ENCODE measurements at places on chromosomes 7 and 10.

DNA sequence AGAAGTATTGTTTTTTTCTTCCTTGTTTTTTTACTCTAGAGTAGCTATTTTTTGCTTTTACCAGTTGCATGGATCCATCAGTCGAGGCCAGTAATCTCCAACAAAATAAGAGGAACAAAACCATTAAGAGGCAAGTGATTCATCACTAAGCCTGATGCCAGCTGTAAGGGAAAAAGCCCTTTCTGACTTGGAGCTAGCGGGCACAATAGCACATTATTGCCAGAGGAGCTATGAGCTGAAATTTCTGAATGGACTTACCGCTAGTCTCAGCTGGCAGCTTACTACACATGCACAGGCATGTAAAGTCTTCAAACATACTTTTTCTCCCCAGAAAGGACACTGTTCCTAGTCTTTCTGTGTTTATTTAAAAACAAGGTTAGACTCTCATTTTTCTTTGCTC, 41.6 kb upstream of the PTPRZ1 start:
- no peak for DNase-seq

DNA sequence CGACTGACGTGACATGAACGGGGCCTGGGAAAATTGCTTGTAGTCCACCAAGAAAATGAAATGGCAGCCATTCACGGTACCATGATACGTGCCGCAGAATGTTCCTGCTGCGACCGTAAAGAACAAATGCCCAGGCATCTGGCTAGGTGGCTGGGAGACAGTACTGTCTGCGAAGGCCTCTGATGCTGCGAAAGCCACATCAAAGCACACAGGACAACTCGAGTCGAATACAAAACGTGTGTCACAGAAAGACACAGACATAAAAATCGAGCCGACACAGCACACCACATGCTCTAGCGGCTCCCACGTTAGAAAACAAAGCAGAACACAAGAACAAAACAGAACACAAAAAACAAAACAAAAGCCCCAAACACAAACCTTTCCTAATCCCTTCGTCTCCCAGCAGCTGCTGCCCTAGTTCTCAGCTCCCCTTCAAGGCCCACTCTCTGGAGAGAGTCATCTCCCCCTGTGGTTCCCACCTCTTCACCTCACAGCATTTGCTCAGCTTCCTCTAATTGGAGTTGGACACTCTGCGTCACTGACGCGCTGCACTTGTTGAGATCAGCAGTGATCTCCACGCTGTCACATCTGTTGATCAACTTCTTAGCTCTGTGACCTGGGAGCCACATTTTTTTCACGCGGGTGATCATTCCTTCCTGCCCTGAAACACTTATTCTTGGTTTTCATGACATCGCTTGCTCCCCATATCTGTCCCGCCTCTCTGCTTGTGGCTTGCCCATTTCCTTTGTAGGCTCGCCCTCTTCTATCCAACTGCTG, 112.2 kb downstream of the CLEC2L start:
- DNase-seq, result no peak

DNA sequence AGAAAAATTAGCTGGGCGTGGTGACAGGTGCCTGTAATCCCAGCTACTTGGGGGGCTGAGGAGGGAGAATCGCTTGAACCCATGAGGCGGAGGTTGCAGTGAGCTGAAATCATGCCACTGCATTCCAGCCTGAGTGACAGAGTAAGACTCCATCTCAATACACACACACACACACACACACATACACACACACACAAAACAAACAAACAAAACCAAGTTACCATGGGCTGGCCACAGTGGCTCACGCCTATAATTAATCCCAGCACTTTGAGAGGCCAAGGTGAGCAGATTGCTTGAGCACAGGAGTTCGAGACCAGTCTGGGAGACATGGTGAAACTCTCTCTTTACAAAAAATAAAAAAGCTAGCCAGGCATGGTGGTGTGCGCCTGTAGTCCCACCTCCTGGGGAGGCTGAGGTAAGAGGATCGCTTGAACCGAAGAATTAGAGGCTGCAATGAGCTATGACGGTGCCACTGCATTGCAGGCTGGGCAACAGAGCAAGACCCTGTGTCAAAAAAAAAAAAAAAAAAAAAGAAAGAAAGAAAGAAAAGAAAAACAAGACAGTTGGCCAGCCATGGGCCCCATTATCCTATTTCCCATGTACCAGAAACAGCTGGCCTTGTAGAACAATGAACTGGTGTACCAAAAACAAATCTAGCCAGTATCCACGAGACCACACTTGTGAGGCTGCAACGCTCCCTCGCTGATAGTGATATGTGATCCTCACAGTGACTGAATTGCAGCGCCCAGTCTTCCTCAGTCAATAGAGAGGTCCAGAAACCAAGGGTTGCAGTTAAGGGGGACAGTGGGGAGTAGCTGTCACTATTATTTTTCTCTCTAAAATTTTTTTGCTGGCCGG, 6.6 kb upstream of the AGFG2 start:
- no peak for DNase-seq

GRCh38 chr7:138565071-138565450, 105.0 kb downstream of the TRIM24 start:
- DNase-seq, result no peak

- DNase-seq, result no peak
These were observed 97.0 kb upstream of the DDC start for GRCh38 chr7:50662041-50662694.

DNA sequence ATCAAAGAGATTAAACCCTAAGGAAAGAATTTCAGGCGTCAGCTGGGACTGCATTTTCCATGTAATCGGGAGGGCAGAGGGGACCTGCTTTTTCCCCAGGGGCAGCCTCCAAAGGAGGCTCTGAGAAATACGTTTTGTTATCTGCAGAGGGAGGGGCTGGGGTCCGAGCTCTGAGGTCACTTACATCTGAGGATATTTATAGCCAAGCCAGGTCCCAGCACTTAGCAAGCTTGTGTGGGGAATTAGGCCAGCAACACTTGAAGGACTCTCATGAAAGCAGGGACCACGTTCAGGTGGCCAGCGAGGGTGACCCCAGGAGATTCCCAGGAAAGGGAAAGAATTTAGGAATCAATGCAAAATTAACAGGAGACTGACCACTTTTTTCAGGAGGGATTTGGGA, 20.6 kb upstream of the GDI2 start:
- DNase-seq, result no peak

DNA sequence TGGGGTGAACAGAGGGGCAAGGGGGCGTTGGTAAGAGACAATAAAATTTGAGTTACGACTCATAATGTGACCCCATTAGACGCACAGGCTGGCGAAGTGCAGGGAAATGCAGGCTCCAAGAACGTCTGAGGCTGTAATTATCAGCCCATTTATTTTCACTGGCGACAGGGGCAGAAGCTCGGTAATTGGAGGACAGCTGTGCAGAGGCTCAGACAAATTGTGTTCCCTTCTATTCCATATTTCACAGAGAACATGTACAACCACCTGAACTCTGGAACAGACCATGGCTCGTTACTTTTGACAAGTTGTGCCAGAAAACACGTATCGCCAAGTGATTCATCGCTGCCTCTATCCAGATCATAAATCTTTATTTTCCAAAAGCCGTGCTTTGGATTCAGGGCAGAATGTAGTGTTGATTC, 137.3 kb upstream of the FRMD4A start:
- no peak for DNase-seq

DNA sequence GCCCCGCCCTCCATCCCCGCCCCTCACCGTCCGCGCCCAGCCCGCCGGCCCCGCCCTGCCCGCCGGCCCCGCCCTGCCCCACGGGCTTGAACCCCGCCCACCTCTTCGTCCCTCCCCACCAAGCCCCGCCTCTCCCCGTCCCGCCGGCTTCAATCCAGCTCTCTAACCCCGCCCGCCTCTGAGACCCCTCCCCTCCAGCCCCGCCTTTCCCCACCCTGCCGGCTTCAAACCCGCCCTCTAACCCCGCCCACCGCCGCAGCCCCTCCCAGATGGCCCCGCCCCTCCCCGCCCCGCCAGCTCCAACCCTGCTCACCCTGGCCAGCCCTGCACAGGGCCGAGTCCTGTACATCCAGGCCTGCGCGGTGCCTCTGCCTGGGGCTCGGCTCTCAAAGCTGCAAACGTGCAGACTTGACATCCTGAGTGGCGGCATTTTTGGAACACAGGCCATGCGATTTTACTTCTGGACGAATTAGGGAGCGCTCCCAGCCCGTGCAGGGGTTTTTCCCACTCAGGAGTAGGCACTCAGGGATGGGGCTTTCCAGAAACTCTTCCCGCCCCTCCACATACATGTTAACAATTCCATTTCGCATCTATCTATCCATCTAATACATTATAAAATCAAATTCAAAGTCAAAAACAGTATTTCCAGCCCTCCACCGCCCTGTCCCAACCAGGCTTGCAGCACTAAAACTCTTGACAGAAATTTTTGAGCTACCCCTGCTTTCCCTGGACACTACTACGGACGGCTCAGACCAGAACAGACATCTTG, 477 bp upstream of the NMT2 start:
- DNase-seq, result peak; percentile 81

GRCh38 chr10:28097633-28098032, 98.8 kb upstream of the ODAD2 start:
- DNase-seq, result no peak

DNA sequence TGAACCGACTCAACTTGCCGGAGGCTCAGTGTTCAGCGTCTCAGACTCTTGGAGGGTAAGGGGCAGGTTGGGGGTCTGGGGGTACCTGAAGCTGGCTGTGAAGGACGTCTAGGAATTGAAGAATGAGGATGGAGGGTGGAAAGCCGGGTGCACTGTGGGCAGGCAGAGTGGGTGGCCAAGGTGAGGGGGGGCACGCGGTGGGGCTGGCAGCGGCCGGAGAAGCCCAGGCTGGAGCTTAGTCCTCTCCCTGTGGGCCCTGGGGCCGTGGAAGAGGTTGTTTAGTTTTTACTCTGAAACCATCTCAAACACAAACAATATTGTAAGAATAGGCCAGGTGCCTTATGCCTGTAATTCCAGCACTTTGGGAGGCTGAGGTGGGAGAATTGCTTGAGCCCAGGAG, 83.4 kb downstream of the UNCX start:
- DNase-seq, result no peak

GRCh38 chr7:20514364-20514763, 101.1 kb upstream of the ABCB5 start:
- peak; percentile 42 for DNase-seq

- no peak for DNase-seq
These were observed 374.8 kb upstream of the KIAA1217 start for GRCh38 chr10:23834091-23834490.

DNA sequence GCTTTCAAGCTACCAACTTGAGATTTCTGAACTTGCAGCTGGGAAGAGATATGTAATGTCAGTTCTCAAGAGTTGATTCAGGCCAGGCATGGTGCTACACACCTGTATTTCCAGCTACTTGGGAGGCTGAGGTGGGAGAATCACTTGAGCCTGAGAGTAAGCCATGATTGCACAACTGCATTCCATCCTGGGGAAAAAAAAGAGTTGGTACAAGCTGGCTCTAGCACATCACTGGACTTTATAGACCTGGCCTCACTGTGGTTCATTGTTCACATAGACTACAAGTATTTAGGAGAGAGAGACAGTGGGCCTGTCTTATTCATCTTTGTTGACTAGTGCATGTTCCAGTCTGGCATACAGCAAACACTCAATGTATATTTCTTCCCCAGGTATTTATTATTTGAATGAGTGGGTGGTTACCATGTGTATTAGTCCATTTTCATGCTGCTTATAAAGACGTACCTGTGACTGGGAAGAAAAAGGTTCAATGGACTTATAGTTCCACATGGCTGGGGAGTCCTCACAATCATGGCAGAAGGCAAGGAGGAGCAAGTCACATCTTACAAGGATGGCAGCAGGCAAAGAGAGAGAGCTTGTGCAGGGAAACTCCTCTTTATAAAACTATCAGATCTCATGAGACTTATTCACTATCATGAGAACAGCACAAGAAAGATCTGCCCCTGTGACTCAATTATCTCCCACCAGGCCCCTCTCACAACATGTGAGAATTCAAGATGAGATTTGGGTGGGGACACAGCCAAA, 176.5 kb downstream of the PFKFB3 start:
- DNase-seq, result no peak

- no peak for DNase-seq
These were observed 13.9 kb downstream of the ZNF488 start for GRCh38 chr10:47370015-47370767.

- no peak for DNase-seq
These were observed 13.1 kb upstream of the KDM7A start for GRCh38 chr7:140189917-140190316.

DNA sequence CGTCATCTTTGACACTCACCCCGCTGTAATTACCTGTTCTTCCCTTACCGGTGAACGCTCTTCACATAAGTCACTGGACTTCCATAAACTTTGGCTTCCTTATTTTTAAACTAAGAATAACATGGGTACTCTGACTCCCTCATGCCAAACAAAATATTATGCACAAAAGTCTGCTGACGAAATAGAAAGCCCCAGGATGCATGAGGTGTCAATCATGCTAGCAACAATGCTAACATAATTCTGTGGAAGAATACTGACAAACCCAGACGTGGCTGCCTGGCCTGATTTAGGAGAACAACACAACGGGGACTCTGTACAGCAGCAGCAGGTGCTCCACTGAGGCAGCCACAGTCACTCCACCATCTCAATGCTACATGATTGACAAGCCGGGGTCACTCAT, 137.5 kb downstream of the CCDC71L start:
- DNase-seq, result no peak

DNA sequence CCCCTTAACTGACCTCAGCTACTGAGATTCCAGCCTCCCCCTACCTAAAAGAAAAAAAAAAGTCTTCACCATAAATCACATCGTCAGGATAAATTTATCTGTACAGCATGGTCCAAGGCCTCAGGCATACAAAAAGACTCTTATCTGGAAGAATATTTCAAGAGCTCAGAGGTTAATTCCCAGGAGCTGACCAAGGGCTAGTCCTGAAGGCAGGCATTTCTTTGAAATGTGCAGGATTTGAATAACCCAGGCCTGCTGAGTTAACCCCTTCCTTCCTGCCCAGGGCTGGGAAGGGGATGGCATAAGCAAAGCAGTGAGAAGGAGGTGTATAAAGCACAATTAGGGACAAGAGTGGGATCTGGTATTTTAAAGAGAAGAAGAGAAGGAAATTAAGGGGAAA, 111.2 kb downstream of the RNLS start:
- DNase-seq, result no peak

GRCh38 chr7:124085179-124085578, 52.3 kb upstream of the TMEM229A start:
- DNase-seq, result no peak

- DNase-seq, result no peak
These were observed 49.0 kb downstream of the ADD3 start for GRCh38 chr10:110056822-110057221.

DNA sequence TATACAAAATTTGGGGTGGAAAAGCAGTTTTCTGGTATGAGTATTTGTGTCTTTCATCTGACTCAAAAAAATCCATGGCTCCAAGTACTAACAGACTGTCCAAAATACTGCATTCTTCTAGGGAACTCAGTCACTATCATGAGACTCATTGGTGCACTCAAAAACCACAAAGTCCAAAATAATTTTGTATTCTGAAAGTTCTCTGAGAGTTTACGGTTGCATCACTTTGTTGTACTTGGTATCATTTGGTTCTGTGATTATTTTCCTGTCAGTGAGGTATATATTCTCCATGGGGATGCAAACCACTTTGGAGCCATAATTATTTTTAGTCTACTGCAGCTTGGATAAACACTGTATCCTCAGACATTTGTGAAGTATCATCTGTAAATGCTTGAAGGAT, 28.0 kb upstream of the CABCOCO1 start:
- DNase-seq, result no peak
